ENCODE measurements at places on chromosomes 11 and 22.

DNA sequence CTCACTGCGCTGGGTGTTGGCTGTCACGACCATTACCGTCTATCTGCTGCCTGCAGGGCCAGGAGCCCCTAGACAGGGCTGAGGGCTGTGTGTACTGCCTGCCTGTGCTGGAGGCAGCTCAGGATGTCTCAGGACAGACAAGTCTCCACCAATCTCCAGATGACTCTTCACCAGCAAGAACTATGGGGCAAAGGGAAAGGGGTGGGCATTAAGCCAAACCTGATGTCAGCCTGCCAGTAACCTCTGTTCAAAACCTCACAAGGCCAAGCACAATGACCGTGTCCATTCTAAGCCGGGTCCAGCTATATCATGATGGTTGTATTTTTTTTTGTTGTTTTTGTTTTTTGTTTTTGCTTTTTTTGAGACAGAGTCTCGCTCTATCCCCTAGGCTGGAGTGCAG, 31.6 kb downstream of the MAFF start:
- no peak for DNase-seq

DNA sequence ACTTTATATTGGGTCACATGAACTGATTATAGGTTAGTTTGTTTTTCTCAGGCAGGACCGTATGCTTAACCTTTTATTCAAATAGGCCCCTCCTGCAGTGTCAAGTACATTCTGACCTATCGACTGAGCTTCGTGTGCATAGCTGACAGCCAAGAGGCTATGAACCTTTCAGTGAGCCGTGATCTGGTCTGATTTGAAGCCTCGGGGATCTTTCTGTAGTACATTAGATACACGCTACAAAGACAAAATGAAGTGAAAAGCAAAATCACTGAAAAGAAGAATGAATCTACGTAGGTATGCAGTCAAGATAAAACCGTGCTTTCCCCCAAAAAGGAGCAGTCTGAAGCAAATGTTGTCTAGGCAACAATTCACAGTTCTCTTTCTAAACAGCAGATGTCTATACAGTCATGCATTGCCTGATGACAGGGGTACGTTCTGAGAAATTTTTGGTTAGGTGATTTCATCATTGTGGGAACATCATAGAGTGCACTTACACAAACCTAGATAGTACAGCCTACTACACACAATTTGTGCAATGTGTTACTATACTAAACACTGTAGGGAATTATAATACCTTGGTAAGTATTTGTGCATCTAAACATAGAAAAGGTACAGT, 18.1 kb downstream of the JHY start:
- no peak for DNase-seq

GRCh38 chr22:36790648-36791047, 14.7 kb upstream of the IFT27 start:
- DNase-seq: no peak

GRCh38 chr22:38786631-38787030, 7.3 kb downstream of the DNAL4 start:
- no peak for DNase-seq

GRCh38 chr22:20464096-20464614, 26.5 kb upstream of the SCARF2 start:
- DNase-seq: peak; percentile 14

- no peak for DNase-seq
Observed at GRCh38 chr11:73334384-73335203, 26.5 kb downstream of the ARHGEF17 start.

GRCh38 chr11:43868852-43869567, 11.6 kb upstream of the ALKBH3 start:
- no peak for DNase-seq

DNA sequence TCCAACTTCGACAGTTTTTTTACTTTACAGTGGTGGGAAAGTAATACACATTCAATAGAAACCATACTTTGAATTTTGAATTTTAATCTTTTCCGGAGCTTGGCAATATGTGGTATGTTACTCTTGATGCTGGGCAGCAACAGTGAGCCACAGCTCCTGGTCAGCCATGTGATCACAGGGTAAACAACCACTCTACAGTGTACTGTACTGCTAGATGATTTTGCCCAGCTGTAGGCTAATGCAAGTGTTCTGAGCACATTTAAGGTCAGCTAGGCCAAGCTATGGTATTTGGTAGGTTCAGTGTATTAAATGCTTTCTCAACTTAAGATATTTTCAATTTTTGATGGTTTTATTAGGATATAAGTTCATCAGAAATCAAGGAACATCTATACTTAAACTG, 48.7 kb upstream of the GRIK4 start:
- DNase-seq: no peak

GRCh38 chr22:41369424-41369745, 12.4 kb upstream of the TEF start:
- no peak for DNase-seq

DNA sequence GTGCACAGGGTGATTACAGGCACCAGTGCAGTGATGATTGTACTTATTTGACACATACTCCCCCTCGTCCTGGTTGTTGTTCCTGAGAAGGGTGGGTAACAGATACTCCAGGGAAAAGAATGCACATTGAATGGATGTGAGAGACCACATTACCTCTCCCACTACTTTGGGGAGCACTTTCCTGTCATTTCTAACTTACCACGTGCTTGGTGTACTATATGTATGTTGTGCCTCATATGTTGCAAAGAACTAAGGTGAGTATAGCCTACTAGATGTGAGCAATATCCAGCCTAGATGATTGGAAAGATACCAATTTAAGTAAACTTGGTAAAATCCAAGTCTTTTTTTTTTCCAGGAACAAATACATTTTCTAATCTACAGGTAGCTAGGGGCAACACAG, 14.3 kb upstream of the SCARF2 start:
- no peak for DNase-seq

GRCh38 chr22:38228873-38229740, 27.3 kb downstream of the MAFF start:
- DNase-seq: no peak

DNA sequence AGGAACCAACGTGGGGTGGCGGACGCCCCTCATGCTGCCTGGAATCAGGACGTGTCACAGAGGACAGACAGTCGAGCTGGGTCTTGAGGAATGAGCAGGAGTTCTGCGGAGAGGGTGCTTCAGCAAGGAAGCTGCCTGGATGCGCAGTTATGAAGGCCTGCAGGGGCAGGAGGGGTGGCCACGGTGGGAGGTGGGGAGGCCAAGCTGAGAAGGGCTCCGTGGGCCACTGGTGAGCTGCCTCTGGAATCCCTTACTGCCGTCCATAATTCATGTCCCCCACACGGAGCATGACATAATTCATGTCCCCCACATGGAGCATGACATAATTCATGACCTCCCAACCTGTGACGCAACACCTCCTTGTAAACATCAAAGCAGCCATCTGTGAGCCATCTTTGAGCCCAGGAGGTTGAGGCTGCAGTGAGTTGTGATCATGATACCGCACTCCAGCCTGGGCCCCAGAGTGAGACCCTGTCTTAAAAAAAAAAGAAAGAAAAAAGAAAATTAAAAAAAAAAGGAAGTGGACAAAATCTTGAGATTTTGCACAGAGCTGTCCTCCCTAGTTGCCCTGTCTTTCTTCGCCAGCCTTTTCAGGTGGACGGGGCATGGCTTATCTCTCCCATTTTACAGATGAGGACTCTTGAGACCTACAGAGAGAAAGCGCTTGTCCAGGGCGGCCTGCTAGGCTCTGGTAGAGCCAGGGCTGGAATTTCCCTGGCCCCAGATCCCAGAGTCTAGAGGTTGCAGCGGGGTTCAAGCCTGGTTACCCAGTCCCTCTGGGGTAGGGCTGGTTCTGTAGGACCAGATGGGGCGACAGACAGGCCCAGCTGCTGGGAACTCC, 24.3 kb upstream of the PICK1 start:
- DNase-seq: no peak

- DNase-seq: no peak
Observed at GRCh38 chr22:34122042-34122441, 201.8 kb upstream of the LARGE1 start.

DNA sequence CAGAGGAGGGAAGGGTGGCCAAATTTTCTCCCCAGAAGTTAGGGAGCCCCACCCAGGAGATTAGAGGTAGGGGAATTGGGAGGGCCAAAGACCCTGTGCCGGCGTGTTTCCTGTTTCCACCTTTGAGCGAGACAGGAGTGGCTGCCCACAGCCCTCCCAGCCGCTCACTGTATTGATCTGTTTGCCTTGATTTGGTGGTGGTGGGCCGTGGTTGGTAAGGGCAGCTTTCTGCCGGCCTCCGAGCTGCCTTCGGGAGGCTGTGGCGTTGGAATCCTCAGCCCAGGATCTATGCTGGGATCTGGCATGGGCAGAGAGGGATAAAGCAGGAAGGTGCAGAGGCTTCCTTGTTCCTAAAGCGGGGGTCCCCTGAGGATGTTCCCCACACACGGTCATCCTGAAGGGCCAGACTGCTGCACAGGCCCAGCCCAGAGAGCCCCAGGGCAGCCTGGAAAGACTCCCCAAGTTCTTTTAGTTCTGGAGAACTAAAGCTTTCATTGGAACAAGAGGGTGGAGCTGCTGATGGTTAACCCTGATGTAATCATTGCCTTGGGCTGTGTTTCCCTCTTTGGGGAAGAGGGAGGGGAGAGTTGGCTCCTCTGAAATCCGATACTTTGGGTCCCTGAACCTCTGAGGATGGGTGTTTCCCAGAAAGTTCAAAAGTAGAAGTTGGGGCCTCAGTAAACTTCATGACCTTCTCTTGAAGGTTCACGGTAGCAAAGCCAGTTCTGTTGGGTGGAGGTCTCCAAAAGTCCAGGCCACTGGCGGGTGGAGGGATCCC, 7.2 kb downstream of the FAM83F start:
- DNase-seq: no peak

DNA sequence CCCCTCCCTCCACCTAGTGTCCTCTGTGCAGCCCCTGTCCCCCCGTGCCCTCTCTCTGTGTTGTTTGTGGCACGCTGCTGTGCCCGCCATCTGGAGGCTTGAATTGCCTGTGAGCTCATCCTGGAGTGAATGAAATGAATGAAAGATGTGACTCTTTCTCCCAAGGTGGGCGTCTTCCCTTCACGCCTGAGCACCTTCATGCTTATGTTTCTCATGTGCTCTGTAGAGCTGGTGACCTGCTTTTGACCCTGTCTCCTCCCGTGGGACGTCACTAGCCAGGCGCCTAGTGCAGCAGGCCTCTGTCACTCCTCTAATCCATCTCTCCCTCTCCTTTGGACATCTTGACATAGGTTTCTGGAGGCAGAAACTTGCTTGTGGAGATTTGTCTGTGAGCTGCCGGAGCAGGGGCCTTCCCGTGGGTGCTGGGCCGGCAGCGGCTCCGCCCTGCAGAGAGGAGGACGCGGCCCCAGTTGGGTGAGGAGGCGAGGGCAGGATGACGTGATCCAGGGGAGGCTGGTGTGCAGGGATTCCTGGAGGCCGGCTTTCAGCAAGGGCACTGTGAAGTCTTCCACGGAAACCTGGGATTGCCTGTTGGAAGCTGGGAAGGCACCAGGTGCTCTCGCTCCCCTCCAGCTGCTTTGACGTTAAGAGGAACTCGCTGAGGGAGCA, 40.6 kb downstream of the MUC6 start:
- DNase-seq: no peak

DNA sequence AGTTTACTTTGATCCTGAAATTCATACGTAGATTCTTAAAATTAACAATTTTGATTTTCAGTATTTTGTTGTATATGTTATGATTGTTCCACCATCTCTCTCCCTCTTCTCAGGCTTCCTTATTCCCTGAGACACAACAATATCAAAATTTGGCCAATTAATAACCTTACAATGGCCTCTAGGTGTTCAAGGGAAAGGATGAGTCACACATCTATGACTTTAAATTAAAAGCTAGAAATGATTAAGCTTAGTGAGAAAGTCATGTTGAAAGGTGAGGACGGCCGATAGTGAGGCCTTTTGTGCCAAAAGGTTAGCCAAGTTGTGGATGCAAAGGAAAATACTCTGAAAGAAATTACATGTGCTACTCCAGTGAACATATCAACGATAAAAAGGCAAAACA, 5.5 kb upstream of the OR52J3 start:
- no peak for DNase-seq

DNA sequence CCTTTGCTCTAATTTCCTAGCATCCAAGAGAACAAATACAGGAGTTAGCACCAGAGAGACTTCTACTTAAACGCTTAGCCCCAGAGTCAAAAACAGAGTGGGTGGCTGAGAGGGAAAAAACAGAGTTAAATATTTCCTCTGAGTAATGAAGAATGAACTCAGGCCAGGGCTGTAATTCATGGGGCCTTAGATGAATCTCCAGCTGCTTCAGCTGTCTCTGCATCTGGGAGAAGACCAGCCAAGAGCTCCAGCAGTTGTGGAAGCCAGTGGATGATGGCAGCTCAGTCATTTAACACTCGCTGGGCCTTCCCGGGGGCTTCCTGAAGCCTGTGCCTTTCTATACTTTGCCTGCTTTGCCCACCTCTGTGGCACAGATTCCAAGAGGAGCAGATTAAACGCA, 5.7 kb upstream of the ADAMTS15 start:
- DNase-seq: no peak

- DNase-seq: peak; percentile 4
Observed at GRCh38 chr11:6926208-6927029, at the start of gene ZNF215. Gene ZNF215, plus strand, starts transcription at chr11:6926426. Its CDS starts 5,847 bp downstream, at chr11:6932273.

DNA sequence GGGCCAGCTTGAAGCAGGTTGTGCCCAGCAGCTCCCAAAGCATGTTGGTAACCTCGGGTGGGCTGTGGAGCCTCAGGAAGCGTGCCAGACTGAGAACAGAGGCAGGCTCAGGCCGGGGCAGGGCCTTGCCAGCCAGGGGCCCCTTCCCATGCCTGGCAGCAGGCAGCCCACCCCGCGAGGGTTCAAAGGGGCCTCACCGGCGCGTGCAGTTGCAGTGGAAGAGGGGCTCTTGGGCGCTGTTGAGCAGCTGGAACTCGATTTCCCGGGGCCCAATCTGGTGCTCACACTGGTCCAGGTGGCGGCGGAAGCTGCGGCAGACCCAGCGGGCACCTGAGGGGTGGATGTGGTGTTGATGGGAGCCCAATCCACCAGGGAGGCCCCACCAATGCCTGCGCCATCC, 3.6 kb downstream of the PLA2G3 start:
- no peak for DNase-seq

GRCh38 chr22:46737976-46738646, at the start of gene CERK:
Gene CERK, minus strand, starts transcription at chr22:46738252. Its CDS starts 104 bp downstream, at chr22:46738148.
- DNase-seq: no peak

DNA sequence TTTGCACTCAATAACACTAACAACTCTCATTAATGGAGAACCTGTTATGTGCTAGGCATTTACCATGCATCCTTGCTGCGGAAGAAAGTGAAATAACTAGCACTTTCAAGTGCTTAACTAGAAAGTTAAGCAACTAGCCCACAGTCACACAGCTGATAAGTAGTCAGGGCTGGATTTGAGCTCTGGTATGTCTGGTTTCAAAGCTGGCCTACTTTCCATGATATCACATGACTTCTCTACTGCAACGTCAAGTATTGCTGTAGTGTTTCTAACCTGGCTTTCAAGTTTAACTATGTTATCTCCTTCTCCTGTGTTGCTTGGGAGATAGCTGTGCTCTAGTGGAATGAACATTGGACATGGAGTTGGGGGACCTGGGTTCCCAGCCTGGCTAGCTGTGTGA, 12.1 kb downstream of the SLC15A3 start:
- no peak for DNase-seq

GRCh38 chr11:102144357-102145355, 34.4 kb downstream of the YAP1 start:
- no peak for DNase-seq

DNA sequence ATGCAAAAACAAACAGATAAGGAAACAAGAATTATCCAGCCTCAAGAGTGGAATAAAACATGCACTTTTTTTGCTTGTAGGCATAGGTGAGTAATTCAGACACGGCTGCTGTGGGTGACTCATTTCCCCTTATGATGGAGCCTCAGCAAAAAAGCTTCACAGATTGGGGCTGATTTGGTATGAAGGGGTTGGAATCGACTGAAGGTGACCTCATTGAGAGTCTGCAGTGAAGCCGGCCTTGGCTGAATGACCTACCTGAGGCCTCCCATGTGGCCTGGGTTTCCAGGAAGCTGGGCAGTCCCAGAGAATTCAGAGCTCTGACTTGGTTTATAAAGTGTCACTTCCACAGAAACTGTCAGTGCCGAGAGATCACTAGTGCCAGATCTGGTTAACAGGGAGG, 34.2 kb upstream of the VPREB1 start:
- peak; percentile 15 for DNase-seq

Data from stimulated activated CD8-positive, alpha-beta memory T cell treated with anti-CD3 and anti-CD28 coated beads, Interleukin-7, amount 100 ng/mL, for 24 hours (primary cell).